Activated CD8-positive, alpha-beta T cell treated with anti-CD3 and anti-CD28 coated beads for 36 hours (primary cell): ENCODE measurements at places on chromosomes 7 and 10. TPM values are rescaled to one million over a fixed set of nuclear protein-coding genes. Genes with fewer than 3 reads are reported as not detected.

The TPST1 gene
- 2.4 TPM for total RNA-seq

The LIPN gene
- not detected for total RNA-seq

The MTURN gene
- total RNA-seq = 3.2 TPM

The CALML5 gene
- not detected for total RNA-seq

GRCh38 chr7:151251328-151251688, 2.8 kb upstream of the SMARCD3 start:
- DNase-seq = peak; percentile 67

GRCh38 chr7:142248166-142249160, 9.4 kb downstream of the PRSS58 start:
- DNase-seq = no peak

- peak; percentile 24 for DNase-seq
Observed at GRCh38 chr10:117005026-117005526, at the start of gene SHTN1. Gene SHTN1, minus strand, starts transcription at chr10:117005187. Its CDS starts 108 bp downstream, at chr10:117005079.

GRCh38 chr10:86931872-86932271, 25.5 kb downstream of the MMRN2 start:
- no peak for DNase-seq

- DNase-seq = no peak
Observed at GRCh38 chr7:114645451-114645850, 230.8 kb downstream of the FOXP2 start.

GRCh38 chr7:1743481-1744230, 73.6 kb downstream of the ELFN1 start:
- no peak for DNase-seq

DNA sequence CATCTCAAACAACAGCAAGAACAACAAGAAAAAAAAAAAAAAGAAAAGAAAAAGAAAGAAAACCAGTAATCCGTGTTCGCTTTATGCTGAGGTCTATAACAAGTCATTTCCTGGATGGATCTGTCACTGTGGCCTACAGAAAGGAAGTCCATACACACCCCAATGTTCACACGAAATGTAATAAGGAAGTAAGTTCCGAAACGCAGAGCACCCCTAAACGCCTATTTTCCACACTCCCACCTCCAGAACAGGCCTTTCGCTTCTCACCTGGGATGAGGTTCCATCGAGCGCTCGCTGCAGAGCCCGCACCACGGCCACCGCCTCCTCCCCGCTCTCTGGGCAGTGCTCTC, 735 bp downstream of the ZNF394 start:
- DNase-seq = no peak

GRCh38 chr7:4068286-4068685, 613.8 kb upstream of the FOXK1 start:
- no peak for DNase-seq

DNA sequence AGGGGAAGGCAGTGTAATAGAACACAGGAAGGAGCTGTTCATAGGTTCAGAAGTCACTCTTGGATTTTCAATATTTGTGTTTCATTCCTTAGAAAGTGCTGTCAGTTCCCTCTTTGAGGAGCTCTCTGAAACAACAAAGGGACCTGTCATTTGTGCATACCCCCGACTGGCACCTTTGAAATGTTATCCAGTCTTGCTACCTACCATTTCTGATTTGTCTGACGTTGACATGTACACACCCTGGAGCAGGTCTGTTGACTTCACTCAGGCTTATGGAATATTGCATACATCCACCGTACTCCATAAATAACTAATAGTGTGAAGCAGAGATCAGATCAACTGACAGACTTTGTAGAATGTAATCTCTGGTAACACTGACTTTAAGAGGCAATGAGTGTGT, 189.8 kb downstream of the DPP6 start:
- DNase-seq = no peak

DNA sequence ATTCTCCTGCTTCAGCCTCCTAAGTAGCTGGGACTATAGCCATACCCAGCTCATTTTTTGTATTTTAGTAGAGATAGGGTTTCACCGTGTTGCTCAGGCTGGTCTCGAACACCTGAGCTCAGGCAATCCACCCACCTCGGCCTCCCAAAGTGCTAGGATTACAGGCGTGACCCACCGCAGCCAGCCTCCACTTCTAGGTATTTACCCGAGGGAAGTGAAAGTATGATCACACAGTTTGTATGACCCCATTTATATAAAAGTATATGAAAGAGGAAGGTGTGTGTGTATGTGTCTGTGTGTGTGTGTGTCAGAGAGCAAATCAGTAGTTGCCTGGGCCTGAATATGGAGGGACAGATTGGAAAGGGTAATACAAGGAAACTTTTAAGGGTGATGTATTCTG, 2.0 kb upstream of the PURB start:
- DNase-seq = peak; percentile 28

DNA sequence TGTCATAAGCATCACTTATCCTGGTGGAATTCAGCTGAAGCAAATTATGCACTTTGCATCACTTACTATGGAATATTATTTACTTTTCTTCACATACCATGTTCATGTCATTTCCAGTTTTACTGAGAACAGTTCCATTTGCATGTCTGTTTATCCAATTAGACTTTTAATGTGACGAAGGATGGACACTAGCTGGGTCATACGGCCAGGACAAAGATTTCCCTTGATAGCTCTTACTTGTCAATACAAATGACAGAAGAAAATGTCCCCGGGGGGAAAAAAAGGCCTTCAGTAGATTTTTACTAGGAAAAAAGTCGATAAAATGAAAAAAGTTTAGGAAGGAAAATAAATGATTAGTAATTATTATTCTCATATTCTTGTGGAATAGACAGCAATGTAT, 106.6 kb downstream of the RAPGEF5 start:
- no peak for DNase-seq

DNA sequence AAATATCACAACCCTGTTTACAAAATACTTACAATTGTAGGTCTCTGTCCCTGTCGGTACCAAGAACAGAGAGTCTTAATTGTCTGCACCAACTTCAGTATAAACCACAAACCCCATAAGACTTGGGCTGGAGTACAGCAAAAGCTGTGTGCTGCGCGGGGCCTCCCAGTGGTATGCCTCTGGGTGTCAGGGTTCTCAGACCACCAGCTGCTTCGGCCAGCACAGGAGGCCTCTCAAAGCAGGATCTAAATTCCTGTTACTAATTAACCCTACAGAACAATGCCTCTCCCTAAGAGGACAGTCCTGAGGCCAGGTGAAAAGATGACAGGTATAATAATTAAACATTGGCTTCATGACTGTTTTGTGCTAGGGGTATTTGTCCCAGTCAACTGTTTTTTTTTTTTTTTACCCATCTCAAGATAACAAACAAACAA, 957 bp upstream of the SVIL start:
- peak; percentile 24 for DNase-seq

GRCh38 chr10:43202224-43202656, 64.0 kb downstream of the CSGALNACT2 start:
- DNase-seq = peak; percentile 77

DNA sequence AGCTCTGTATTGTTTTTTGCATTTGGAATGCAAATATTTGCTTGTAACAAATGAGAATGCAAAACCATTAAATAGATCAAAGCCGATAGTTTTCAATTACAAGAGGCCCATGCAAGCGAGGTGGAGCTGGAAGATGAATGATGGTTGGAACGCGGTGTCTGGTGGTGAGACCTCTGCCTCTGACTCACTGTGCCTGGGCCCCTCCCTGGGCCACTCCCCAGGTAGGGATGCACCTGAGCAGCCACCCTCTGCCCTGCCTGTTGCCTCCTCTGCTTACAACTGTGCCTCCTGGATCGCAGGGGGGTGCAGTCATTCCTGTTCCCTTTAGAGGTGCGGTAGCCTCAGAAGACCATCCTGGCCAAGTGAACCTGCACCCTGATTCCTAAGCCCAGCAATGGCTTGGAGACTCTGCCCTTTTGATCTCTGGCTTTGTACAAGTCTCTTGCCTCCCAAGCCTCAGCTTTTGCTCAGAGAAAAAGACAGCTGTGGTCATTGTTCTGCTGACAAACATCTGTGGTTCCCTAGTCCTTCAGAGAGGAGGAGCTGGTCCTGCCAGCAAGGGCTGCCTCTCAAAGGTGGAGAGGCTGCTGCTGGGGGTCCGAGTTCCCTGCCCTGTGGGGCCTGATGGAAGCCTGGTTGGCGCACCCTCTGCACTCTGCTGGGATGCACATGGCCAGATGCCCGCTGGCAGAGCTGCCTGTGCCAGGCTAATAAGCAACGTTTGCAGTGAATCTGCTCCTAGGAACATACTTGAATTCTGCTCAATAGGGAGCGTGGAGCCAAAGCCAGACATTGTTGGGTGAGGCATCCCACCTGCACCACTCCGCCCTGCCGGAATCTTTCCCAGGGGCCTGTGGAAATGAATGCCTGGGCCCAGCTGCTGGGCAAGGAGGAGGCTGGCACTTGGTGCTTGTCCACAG, 126.3 kb upstream of the TCERG1L start:
- no peak for DNase-seq

- no peak for DNase-seq
Observed at GRCh38 chr7:134431815-134432214, 27.1 kb downstream of the AKR1B1 start.

- no peak for DNase-seq
Observed at GRCh38 chr10:121112136-121112535, 261.0 kb downstream of the WDR11 start.

DNA sequence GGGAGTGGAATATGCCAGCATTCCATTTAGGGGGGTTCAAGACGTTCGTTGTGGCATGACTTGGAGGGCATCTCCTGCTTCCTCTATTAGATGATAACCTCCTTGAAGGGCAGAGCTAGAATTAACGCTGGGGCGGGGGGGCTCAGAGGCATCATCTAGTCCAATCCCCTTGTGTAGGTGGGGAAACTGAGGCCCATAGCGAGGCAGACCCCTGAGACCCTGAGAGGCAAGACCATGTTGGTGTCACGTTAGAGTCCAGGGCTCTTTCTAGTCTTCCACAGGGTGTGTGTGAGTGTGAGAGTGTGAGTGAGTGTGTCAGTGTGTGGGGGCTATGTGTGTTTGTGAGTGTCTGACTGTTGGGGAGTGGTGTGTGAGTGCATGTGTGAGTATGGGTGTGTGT, 29.3 kb upstream of the NUB1 start:
- DNase-seq = no peak

GRCh38 chr10:132369636-132370185, 27.3 kb upstream of the PWWP2B start:
- no peak for DNase-seq
